ENCODE measurements at places on chromosomes 1 and 21.

DNA sequence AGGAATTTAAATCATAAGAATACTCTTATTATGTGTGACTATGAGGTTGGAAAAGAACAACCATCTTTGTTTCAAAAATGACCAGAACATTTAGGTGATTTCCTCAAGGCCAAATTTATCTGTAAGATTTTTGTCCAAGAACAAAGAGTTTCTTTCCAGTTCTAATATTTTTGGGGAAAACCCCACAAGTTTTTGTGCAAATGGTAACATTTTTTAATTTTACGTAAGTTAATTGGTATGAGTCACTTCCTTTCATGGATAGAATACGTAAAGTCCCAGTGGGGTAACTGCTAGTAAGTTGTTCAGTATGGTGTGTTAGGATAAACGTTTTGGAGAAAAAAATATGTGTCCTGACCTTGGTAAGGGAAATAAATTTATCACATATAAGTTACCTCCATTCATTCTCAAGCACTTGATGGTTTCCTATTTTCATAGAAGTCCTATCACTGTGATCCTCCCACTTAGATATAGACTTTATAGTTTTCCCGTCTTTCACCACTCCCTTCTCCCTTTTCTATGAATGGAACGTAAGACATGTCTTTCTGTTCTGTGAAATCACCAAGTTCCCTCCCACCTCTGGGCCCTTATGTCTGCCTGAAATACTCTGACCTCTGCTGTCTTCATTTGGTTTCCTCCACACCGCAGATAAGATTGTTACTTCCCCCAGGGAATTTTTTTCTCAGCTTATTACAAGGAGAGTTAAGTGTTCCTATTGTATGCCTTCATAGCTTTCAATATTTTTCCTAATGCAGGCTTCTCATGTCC lies 34.9 kb upstream of the TSNAX start:
- no peaks in the 10 kb centered on the region for H3K36me3 ChIP-seq
- H3K4me3 ChIP-seq: no peak overlapping the region
- H3K4me1 ChIP-seq: no peaks in the 10 kb centered on the region
- H3K27me3 ChIP-seq: no peaks in the 10 kb centered on the region

- DNase-seq: no peak
- H3K4me1 ChIP-seq: no peaks in the 10 kb centered on the region
- H3K27me3 ChIP-seq: no peaks in the 10 kb centered on the region
- no peak overlapping the region for H3K27ac ChIP-seq
- H3K4me3 ChIP-seq: no peak overlapping the region
- no peaks in the 10 kb centered on the region for H3K36me3 ChIP-seq
Observed at GRCh38 chr1:228753287-228753686, 18.0 kb downstream of the RHOU start.

GRCh38 chr1:201513498-201514243 lies 6.7 kb upstream of the CSRP1 start:
- H3K36me3 ChIP-seq: no peaks in the 10 kb centered on the region
- no peaks in the 10 kb centered on the region for H3K4me1 ChIP-seq
- H3K27ac ChIP-seq: no peak overlapping the region
- DNase-seq: no peak
- no peak overlapping the region for H3K4me3 ChIP-seq

DNA sequence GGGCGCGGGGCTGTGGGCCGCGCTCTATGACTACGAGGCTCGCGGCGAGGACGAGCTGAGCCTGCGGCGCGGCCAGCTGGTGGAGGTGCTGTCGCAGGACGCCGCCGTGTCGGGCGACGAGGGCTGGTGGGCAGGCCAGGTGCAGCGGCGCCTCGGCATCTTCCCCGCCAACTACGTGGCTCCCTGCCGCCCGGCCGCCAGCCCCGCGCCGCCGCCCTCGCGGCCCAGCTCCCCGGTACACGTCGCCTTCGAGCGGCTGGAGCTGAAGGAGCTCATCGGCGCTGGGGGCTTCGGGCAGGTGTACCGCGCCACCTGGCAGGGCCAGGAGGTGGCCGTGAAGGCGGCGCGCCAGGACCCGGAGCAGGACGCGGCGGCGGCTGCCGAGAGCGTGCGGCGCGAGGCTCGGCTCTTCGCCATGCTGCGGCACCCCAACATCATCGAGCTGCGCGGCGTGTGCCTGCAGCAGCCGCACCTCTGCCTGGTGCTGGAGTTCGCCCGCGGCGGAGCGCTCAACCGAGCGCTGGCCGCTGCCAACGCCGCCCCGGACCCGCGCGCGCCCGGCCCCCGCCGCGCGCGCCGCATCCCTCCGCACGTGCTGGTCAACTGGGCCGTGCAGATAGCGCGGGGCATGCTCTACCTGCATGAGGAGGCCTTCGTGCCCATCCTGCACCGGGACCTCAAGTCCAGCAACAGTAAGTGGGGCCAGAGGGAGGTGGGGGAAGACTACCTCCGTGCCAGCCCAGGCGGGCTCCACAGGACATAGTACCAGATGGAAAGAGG lies 808 bp downstream of the MAP3K21 start:
- no peaks in the 10 kb centered on the region for H3K36me3 ChIP-seq
- no peak overlapping the region for H3K27ac ChIP-seq
- DNase-seq: peak; percentile 29
- H3K4me1 ChIP-seq: peaks cover 4% of the 10 kb centered on the region
- H3K27me3 ChIP-seq: no peaks in the 10 kb centered on the region
- H3K4me3 ChIP-seq: peak overlapping the region; percentile 83

- no peak overlapping the region for H3K27ac ChIP-seq
- no peaks in the 10 kb centered on the region for H3K4me1 ChIP-seq
- no peak overlapping the region for H3K4me3 ChIP-seq
- H3K36me3 ChIP-seq: no peaks in the 10 kb centered on the region
- DNase-seq: no peak
Observed at GRCh38 chr1:28118640-28119307, 30.4 kb upstream of the EYA3 start.

DNA sequence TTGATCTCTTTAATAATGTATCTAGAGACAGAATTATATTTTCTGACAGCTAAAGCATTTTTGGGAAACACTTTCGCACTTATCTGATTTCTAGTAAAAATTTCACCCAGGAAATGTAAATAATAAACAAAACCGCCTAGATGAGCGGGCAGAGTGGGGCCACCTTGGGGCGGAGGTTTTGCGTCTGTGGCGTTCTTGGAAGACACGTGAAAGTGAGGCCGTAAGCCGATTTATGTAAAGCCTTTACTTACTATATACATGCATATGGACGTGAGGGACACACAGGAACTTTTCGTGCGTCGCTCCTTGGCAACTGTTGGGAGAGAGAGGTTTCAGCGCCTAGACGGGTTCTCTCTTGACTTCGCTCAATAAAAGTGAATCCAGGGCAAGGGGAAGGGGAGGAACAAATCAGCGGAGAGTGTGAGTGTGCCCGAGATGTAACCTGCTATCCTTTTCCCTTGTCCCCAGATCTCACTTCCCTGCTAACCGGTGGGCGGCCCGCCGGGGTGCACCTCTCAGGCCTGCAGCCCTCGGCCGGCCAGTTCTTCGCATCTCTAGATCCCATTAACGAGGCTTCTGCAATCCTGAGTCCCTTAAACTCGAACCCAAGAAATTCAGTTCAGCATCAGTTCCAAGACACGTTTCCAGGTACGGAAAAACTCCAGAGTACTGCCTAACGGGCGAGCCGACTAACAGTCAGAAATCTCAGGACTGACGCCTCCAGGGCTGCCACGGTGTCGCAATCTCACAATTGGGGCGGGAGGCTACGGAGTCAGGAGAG lies 1.7 kb downstream of the HLX start:
- DNase-seq: peak; percentile 63
- H3K27me3 ChIP-seq: peaks cover 6% of the 10 kb centered on the region
- no peak overlapping the region for H3K4me3 ChIP-seq

GRCh38 chr1:205716371-205717132 lies 33.4 kb downstream of the NUCKS1 start:
- no peak for DNase-seq
- H3K27me3 ChIP-seq: no peaks in the 10 kb centered on the region
- H3K27ac ChIP-seq: no peak overlapping the region
- H3K4me1 ChIP-seq: no peaks in the 10 kb centered on the region

- no peaks in the 10 kb centered on the region for H3K36me3 ChIP-seq
- DNase-seq: no peak
- no peaks in the 10 kb centered on the region for H3K27me3 ChIP-seq
- H3K4me3 ChIP-seq: no peak overlapping the region
- no peak overlapping the region for H3K27ac ChIP-seq
- H3K4me1 ChIP-seq: no peaks in the 10 kb centered on the region
Observed at GRCh38 chr1:197306381-197307062, 38.5 kb downstream of the CRB1 start.

GRCh38 chr21:42297377-42297776 lies 17.8 kb downstream of the TFF3 start:
- H3K36me3 ChIP-seq: no peaks in the 10 kb centered on the region
- no peak for DNase-seq
- no peaks in the 10 kb centered on the region for H3K4me1 ChIP-seq
- no peaks in the 10 kb centered on the region for H3K27me3 ChIP-seq

DNA sequence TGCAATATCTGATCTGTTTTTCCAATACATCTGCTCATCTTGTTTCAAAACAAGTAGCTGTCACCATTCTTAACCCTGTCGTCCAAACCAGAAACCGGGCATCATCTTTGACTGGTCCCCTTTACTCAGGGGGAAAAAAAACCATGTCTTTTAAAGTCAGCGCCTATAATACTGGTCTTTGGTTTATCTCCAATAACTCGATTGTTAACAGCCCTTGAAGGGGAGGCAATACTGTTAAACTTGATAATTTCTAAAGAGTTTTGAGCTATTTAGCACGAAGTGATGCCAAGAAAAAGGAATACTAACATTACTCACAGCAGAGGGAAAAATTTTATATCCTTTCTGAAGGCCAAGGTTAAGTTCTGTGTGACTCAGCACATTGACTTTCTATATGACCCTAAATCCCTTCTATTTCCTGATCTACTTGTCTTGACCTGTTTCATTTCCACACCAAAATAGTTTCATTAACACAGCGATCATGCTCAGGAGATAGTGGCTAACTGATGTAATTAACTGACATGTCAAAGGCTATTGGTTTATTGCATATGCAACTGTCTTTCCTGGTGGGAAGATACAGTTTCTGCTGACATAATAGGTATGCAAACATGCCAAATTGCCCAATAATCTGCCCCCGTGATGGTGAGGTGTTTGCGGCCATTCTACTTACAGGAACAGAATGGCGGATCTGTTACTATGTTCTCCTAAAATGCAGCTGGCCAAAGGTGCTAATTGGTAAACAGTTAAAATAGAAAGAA lies 59.1 kb downstream of the NFIA start:
- H3K4me3 ChIP-seq: no peak overlapping the region
- DNase-seq: no peak
- no peaks in the 10 kb centered on the region for H3K36me3 ChIP-seq
- peak overlapping the region; percentile 70 for H3K27ac ChIP-seq

- peak overlapping the region; percentile 55 for H3K27ac ChIP-seq
- no peaks in the 10 kb centered on the region for H3K27me3 ChIP-seq
- no peaks in the 10 kb centered on the region for H3K36me3 ChIP-seq
- peaks cover 23% of the 10 kb centered on the region for H3K4me1 ChIP-seq
- H3K4me3 ChIP-seq: no peak overlapping the region
Observed at GRCh38 chr1:228837817-228838716, 102.8 kb downstream of the RHOU start.

DNA sequence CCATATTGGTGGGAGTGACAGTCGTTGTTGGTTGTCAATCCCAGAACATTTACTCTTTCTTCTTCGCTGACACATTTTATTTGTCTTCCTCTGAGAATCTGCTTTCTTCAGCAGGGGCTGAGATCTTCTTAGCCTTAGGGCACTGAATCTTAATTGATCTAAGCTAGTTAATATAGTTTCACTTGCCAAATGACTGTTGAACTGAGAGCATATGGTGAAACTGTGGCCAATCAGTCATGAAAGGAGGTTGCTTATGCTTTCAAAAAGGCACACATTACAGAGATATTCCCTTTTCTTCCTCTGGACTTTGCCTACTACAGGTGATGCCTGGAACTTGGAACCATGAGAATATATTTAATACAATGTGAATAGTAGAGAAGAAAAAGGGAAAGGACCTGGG lies 60.0 kb upstream of the KIAA0040 start:
- H3K4me3 ChIP-seq: no peak overlapping the region
- no peaks in the 10 kb centered on the region for H3K27me3 ChIP-seq
- H3K36me3 ChIP-seq: no peaks in the 10 kb centered on the region

GRCh38 chr1:54004481-54005049 lies 13.4 kb downstream of the LDLRAD1 start:
- no peaks in the 10 kb centered on the region for H3K36me3 ChIP-seq
- DNase-seq: no peak
- no peaks in the 10 kb centered on the region for H3K27me3 ChIP-seq
- no peak overlapping the region for H3K27ac ChIP-seq
- no peak overlapping the region for H3K4me3 ChIP-seq

DNA sequence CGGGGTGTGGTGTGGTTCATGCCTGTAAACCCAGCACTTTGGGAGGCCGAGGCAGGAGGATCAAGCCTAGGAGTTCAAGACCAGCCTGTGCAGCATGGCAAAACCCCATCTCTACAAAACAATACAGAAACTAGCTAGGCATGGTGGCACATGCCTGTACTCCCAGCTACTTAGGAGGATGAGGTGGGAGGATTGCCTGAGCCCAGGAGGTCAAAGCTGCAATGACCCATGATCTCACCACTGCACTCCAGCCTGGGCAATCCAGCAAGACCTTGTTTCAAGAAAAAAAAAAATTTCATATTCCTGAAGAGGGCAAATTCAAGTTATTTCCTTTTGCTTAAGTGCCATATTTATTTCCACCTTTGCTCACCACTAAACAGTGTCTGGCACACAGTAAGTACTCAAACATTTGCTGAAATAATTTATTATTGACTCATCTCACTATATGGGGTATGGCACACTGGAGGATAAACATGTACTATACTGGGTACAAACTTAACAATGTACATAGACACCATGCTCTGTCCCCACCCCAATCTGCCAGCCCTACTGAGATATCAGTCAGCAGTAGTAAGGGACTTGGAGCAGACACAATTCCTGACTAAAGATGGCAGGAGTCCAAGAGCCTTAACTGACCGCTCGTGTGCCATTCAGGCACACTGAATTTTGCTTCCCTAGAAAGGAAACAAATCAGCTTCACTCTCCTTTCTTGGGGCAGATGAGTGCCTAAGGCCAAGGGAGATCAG lies 15.5 kb downstream of the MEAF6 start:
- no peaks in the 10 kb centered on the region for H3K27me3 ChIP-seq
- peaks cover 12% of the 10 kb centered on the region for H3K4me1 ChIP-seq
- H3K27ac ChIP-seq: no peak overlapping the region
- peak; percentile 49 for DNase-seq
- H3K4me3 ChIP-seq: no peak overlapping the region

DNA sequence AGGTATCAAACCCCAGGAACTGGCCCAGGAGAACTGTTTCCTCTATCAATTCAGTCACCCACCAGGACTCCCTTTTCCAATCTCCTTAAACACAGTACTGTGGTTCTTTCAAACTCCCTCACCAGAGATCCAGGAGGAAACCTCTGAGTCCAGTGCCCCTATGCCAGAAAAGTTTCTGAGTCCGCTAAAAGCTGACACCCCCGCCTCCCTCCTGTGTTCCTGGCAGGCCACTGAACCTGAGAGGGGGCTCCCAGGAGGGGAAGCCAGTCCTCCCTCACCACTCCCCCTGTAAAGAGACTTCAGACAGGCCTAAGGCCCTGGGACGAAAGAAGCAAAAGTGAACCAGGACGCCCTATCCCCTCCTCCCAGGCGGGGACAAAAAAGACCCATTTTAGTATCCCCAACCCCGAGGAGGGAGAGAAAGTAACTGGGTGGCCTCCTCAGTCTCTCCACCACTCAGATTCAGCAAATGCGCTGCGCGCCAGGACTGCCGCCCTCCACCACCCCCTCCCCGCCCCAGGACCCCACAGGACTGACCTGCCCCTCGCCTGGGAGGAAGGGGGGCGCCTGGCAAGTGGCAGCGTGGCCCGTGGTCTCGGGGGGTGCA lies 624 bp downstream of the SLC41A1 start:
- H3K27me3 ChIP-seq: no peaks in the 10 kb centered on the region
- H3K27ac ChIP-seq: peak overlapping the region; percentile 73
- peaks cover 9% of the 10 kb centered on the region for H3K36me3 ChIP-seq
- peak overlapping the region; percentile 91 for H3K4me3 ChIP-seq
- peaks cover 50% of the 10 kb centered on the region for H3K4me1 ChIP-seq
